Stimulated activated CD4-positive, alpha-beta T cell treated with anti-CD3 and anti-CD28 coated beads, Interleukin-2, amount 100 ng/mL, for 24 hours (primary cell): ENCODE measurements at places on chromosomes 6 and 20.

DNA sequence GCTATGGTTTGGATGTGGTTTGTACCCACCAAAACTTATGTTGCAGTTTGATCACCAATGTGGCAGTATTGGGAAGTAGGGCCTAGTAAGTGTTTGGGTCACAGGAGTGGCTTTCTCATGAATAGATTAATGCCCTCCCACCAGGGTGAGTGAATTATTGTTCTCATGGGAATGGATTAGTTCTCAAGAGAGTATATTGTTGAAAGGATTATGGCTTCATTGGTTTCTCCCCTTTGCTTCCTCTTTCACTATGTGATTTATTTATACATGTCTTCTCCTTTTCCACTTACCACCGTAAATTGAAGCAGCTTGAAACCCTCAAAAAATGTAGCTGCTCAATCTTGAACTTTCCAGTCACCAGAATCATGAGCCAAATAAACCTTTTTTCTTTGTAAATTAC, 10.8 kb downstream of the UFL1 start:
- no peak for DNase-seq

- no peak for DNase-seq
Observed at GRCh38 chr20:5770987-5771318, 20.8 kb downstream of the SHLD1 start.

DNA sequence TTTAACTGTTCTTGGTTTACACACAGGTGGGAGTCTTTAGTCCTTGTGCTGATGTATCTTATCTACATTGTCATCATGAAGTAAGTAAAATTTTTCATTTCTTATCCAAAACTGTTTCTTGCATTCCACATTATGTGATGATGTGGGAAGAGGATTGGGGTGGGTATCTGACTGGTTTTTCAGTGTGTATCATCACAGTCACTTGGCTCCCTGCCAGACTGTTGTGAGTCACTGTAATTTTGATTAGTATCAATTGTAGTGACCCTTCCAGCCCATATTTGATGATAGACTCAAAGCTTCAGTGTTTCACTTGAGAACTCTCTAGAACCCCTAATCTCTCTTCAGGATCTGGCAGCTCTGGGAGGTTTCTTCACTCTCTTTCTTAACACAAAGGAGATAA, 84.5 kb upstream of the RIN2 start:
- DNase-seq, result no peak

- DNase-seq, result no peak
Observed at GRCh38 chr20:20230741-20231140, 137.2 kb upstream of the INSM1 start.
